ENCODE measurements at places on chromosomes 2 and 18.
A peak's percentile ranks its signal among the peaks of the same experiment; 100 is the strongest.

- no peak for DNase-seq
Observed at GRCh38 chr2:237391140-237391539, 22.8 kb downstream of the COL6A3 start.

GRCh38 chr2:205751569-205752031 lies 69.3 kb downstream of the NRP2 start:
- no peak for DNase-seq

GRCh38 chr2:46915281-46915810 lies at the start of gene MCFD2:
Gene MCFD2 (minus strand): TSS chr2:46915806. CDS start chr2:46909171, 6,635 bp downstream.
- DNase-seq, result no peak

GRCh38 chr2:46236006-46236875 lies 61.0 kb upstream of the EPAS1 start:
- no peak for DNase-seq

- peak; percentile 44 for DNase-seq
Observed at GRCh38 chr18:9771261-9771976, 63.3 kb downstream of the RAB31 start.

DNA sequence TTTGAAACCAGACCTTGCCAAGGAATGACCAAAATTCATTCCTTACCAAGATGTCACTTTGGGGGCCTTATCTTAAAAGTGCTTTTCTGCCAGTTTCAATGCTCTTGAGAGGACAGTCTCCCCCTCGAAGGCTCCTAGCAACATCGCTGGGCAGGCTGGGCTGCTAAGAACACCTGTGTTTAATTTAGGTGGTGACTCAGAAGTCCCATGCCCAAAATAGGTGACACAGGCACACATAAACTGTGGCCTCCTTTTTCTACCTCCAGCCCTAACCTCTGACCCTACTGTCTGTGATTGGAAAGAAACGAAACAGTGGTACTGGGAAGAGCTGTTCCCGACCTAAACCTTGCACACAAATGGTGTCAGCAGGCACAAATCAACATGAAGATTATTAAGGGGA lies 28.7 kb upstream of the ROCK2 start:
- DNase-seq, result no peak
